ENCODE measurements at places on chromosomes 7 and 10. TPM values are rescaled to one million over a fixed set of nuclear protein-coding genes. Genes with fewer than 3 reads are reported as not detected.

- H3K27me3 ChIP-seq = no peaks in the 10 kb centered on the region
- H3K36me3 ChIP-seq = no peaks in the 10 kb centered on the region
- H3K4me1 ChIP-seq = peaks cover 18% of the 10 kb centered on the region
- no peak for DNase-seq
These were observed 959.8 kb downstream of the ANKRD7 start for GRCh38 chr7:119184124-119184788.

GRCh38 chr10:130251766-130252165, 115.6 kb downstream of the GLRX3 start:
- peaks cover 9% of the 10 kb centered on the region for H3K36me3 ChIP-seq
- no peak overlapping the region for H3K4me3 ChIP-seq
- no peaks in the 10 kb centered on the region for H3K4me1 ChIP-seq
- H3K27me3 ChIP-seq = no peaks in the 10 kb centered on the region

DNA sequence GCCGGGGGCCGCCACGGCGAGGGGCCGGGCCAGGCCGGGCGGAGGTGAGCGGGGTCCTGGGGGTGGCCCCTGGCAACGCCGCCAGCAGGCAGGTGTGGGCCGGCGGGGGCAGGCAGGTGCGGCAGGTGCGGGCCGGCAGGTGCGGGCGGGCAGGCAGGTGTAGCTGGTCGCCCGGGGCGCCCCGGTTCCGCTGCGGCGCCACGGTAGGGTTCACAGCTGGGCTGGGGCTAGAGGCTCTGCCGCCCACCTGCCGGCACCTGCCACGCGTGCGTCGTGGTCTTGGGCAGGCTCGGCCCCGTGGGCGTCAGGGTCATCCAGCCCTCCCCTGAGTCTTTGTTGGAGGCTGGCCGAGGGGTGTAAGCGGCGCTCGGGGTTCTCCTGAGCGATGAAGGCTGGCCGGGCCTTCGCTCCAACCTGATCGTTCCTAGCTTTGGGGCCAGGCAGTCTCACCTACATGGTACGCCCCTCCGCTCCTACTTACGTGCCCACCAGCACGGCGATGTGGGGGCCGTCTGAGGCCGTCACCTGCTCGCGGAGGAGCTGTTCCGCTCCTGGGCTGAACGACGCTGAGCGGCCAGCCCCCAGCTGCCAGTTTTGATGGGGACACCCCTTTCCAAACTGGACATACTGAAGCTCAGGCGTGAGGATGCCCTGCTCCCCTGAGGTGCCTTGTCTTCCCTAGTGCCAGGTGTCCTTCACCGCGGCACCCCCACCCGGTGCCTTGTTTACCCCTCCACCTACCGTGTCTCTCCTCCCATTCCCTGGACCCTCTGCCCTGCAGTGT, 493 bp downstream of the ZMIZ2 start:
- no peaks in the 10 kb centered on the region for H3K27me3 ChIP-seq
- DNase-seq = peak; percentile 36
- no peak overlapping the region for H3K27ac ChIP-seq
- peak overlapping the region; percentile 92 for H3K4me3 ChIP-seq
- no peaks in the 10 kb centered on the region for H3K36me3 ChIP-seq

Gene ZNF722
- not detected for polyA plus RNA-seq

Measured in GM23338 (cell line).